ENCODE measurements at places on chromosomes 5 and 9.

DNA sequence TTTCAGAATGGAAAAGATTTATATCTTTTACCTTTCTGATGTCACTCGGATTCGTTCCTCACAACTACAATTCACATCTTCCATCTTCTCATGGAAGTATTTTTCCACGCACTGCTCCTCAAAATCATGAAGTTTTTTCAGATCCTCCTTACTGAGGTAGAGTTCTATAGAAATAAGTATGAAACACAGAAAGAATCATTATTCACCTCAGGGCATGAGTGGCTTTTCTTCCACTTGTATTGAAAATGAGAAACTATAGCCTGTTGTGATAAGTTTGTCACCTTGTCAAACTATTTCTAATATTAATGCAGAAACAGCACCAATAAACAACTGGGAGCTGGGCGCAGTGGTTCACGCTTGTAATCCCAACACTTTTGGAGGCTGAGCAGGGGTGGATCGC lies 116.0 kb downstream of the TRPM6 start:
- no peak for DNase-seq

DNA sequence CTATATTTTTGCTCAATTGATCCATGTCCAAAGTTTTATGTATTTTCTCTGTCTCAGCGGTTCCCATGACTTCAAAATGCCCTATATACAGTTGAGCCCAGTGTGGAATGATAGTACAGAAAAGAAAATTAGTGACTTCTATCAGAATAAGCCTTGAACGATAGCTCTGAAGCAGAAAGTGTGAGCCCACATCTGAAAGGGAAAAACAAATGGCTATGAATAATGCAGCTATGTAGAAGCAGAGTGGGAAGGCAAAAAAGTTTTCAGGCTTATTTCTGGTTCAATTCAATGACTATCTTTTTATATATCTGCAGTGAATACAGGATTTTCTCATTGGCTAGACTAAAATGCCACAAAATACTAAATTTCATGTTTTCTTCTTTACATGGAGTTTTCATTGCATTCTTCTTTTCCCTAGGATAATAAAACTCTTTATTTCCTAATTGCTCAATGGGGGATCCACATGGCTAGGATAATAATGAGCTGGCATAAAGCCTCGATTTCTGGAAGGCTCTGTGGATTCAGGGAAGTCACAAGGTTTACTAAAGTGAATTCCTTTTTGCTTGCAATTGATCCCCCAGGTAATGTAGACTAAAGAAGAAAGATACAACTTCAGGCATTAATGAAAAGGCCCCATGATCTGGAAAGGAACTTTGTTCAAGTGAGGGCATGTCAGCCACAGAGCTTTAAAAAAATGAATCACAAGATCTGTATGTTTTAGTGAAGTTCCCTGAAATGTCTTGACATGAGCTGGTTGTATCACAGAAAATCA lies 377.0 kb upstream of the RIOK2 start:
- no peak for DNase-seq

GRCh38 chr9:31908158-31908890 lies 476.1 kb upstream of the ACO1 start:
- no peak for DNase-seq

- DNase-seq, result no peak
These were observed 17.9 kb upstream of the RPS23 start for GRCh38 chr5:82295959-82296531.

DNA sequence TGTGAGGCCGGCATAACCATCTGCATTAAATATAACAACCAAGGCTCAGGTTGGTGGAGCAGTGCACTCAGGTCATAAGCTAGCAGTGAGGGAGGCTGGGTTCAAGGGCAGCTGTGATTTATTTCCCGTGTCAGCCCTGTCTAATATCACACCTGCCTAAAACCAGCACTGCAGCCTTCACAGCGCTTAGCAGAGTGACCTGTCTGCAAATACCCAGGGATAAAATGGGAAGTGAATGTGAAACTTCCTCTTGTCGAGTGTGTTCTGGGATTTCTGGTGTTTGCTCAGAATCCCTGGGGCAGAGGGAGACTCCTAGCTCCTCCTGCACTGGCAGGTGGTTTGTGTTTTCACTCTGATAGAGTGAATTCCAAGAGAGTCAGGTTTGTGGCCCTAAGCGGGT lies 57.5 kb downstream of the ZNF510 start:
- no peak for DNase-seq

DNA sequence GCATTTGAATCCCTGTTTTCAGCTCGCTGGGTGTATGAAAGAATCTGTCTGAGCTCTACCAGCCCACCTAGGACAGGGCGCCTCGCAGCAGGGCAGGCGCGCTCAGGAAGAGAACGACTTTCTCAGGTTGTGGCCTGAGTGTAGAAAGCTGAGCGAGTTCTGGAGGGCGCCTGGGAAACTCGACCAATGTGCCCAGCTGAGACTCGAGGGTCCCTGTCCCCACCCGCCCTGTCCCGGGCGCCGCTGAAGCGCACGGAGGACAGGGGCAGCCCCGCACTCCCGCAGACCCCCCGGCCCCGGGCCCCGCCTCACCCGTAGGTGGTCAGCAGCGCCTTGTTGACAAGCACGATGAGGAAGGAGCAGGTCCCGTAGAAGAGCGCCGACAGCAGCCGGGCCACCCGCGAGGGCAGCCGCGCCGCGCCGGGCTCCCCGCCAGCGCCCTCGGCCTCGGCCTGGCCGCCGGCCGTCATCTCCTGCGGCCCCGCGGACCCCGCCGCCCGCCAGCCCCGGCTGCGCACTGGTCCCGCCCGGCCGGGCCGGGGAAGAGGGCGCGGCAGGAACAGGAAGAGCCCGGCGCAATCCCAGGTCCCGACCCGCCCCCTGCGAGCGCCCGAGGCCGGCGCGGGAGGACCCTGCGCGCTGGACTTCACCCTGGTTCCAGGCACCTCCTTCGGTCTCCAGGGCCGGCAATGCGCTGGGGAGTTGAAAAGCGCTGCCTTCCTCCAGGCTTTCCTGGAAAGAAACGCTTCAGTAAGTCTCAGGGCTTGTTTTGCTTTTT lies at the start of gene SLC35D2:
Gene SLC35D2 (minus strand): TSS at position 547 of the 778 bp plus-strand sequence. CDS start 77 bp downstream, at position 470.
- peak; percentile 92 for DNase-seq

GRCh38 chr5:76527685-76528161 lies 95.5 kb downstream of the F2RL2 start:
- no peak for DNase-seq

- DNase-seq, result peak; percentile 51
These were observed 232.4 kb downstream of the ESM1 start for GRCh38 chr5:54753034-54753433.

- DNase-seq, result no peak
These were observed 153.7 kb upstream of the GRAMD2B start for GRCh38 chr5:126269511-126269910.

DNA sequence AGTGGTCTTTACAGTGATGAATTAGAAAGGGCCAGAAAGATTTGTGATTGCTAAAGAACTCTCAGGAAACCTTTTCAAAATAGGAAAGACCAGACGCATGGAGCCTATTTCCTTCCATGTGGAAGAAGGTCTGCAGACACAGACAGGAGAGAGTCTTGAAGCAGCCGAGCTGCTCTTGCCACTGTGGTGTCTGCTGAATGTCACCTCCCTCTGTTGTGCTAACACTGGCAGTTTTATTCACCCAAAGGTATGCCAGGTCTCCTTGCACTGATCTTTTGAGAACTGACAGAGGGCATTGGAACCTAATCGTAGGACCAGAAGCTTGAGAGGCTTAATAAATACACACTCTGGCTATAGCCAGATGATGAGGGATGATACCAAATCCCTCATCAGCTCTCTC lies 108.7 kb downstream of the SREK1 start:
- DNase-seq, result no peak

- DNase-seq, result no peak
These were observed 91.8 kb upstream of the GLRA1 start for GRCh38 chr5:152016421-152016820.

DNA sequence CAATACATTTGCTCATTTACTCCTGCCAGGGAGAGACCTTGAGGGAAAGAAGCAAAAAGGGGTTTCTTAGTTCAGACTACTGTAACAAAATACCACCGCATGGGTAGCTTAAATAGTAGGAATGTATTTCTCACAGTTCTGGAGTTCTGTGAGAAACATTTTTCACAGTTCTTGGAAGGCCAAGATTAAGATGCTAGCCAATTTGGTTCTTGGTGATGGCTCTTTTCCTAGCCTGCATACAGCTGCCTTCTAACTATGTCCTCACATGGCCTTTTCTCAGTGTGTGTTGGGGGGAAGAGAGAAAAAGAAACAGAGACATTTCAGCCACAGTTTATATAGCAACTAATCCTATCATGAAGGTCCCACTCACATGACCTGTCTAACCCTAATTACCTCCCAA lies 1644.7 kb upstream of the C9orf72 start:
- no peak for DNase-seq

DNA sequence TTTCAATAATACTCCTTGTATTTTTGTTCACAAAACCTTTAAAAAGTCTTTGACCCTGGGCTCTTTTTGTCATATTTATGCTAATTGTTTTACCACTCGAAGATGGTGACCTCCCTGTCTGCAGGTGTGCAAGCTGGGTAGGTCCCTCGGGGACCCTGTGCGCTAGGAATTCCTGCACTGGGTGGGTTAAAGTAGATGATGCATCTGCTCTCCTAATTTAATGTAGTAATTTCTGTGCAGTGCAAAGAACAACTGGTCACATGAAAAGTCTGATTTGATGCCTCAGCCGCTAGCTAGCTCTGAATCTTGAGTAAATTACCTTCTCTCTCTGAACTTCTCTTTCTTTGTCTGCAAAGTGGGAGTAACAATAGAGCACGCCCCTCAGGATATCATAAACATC lies 139.1 kb upstream of the OTULINL start:
- no peak for DNase-seq

GRCh38 chr5:95960667-95961616 lies 709 bp downstream of the ELL2 start:
- DNase-seq, result peak; percentile 91

GRCh38 chr5:144395704-144396103 lies 225.0 kb downstream of the KCTD16 start:
- DNase-seq, result no peak
